ENCODE measurements at places on chromosomes 4 and X. TPM values are rescaled to one million over a fixed set of nuclear protein-coding genes. Genes with fewer than 3 reads are reported as not detected.

- DNase-seq, result no peak
Measured at GRCh38 chr4:27048429-27049238, 188.0 kb downstream of the STIM2 start.

Gene GYG2
- 0.75 TPM for total RNA-seq

DNA sequence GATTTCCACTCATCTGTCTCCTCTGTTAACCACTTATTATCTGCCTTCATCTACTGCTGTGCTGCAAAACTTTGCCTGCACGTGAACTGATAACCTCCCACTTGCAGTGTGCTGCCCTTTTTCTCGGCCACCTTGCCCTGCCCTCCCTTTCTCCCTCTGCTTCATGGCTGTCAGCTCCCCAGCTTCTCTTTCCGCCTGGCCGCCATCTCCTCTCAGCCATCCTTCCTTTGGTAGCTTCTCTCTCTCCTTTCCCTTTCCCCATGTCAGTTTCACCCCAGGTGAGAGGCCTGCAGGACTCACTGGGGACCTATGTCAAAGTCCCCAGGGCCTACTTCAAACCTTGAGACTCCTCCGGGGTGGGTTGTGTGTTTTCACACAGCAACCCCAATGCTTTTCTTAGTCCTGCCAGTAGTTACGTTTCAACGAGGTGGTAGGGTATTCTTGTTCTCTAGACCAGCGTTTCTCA, 6.6 kb downstream of the MSL3 start:
- DNase-seq, result no peak

Gene RIPPLY1
- total RNA-seq, result not detected

- no peak for DNase-seq
Measured at GRCh38 chr4:94757192-94758140, at the start of gene BMPR1B. TSS of gene BMPR1B (plus strand) at chr4:94757955. CDS start at chr4:95104425, 346,470 bp downstream.

GRCh38 chrX:27889878-27890277, 82.1 kb downstream of the MAGEB10 start:
- no peak for DNase-seq

Gene OTUD6A
- total RNA-seq, result not detected

Gene P2RY4
- not detected for total RNA-seq

DNA sequence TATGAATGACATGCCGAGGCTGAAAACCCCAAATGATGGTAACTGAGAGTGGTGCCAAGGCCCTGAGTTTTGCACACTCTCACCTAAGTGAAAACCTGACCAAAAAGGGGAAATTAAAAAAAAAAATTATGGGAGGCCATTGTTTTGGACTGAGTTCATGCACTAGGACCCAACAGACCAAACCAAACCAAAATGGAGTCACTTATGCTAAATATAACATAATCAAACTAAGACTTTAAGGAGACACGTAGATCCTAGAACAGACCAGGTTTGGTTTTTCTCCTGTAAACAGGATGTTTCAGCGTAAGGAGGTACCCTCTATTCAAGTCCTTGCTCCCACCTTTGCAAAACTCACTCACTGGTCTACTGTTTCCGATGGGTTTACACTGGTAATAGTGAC, 453.0 kb downstream of the INPP4B start:
- DNase-seq, result no peak

Gene CXorf49
- total RNA-seq, result 70.9 TPM

Gene BMP2K
- 19.2 TPM for total RNA-seq

- DNase-seq, result no peak
Measured at GRCh38 chr4:107808572-107808971, 16.2 kb upstream of the SGMS2 start.

Gene RBM46
- total RNA-seq, result 0.40 TPM

Gene MTNR1A
- total RNA-seq, result 0.36 TPM

- DNase-seq, result no peak
Measured at GRCh38 chr4:164779811-164780216, 25.9 kb downstream of the SMIM31 start.

DNA sequence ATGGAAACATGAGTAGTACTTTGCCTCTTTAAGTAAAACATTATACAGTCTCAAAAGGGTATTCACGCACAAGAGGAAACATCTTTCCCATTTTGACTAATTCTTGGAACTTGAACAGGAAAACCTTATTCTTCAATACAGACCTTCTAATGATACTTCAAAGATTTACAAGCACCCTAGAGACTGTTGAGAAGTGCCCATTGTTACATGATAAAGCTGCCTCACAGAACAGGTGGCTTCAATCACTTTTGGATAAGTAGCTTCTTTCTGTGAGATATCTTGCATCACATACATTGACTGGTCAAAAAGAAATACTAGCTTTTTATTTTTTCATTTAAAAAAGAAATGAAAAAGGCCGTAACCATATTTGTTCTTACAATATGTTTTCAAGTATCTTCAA, 219.4 kb downstream of the EPHA5 start:
- DNase-seq, result no peak
